Tongue (tissue), 3 donors: ENCODE measurements at places on chromosomes 3 and 15. TPM values are rescaled to one million over a fixed set of nuclear protein-coding genes. Genes with fewer than 3 reads are reported as not detected.
A peak's percentile ranks its signal among the peaks of the same experiment; 100 is the strongest.

- no peak for DNase-seq
These were observed 15.1 kb downstream of the MYO5C start for GRCh38 chr15:52280326-52281084.

GRCh38 chr3:7875925-7876324, 625.7 kb upstream of the LMCD1 start:
- peak; percentile 29 for DNase-seq

DNA sequence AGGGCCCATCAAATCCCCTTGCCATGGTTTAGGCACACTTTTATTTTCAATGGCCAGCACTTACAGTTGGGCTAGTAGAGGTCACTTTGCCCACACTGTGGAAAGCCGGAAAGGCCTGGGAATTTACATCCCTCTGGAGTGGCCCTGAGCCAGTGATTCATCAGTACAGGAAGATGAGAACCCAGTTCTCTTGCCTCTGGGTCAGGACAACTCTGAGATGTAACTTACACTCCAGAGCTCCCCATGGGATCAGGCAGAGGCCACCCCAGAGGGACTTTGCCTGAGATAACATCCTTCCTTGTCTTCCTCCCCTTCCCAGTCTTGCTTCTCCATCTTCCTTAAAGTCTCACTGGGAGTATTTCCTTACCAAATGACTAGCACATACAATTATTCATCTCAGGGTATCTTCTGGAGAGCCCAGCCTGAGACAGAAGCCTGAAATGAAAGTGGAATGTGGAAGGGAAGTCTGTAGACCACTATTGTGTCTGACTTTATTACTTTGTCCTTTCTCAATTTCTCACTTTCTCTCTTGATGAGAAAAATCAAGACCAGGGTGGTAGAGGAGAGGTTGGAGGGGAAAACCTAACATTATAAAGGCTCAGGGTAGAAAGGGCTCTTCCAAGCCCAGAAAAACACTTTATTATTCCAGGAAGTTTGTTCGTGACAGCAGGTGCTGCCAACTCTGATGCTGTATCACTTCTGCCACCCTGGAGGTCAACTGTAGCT, 220.8 kb downstream of the ZNF621 start:
- no peak for DNase-seq

DNA sequence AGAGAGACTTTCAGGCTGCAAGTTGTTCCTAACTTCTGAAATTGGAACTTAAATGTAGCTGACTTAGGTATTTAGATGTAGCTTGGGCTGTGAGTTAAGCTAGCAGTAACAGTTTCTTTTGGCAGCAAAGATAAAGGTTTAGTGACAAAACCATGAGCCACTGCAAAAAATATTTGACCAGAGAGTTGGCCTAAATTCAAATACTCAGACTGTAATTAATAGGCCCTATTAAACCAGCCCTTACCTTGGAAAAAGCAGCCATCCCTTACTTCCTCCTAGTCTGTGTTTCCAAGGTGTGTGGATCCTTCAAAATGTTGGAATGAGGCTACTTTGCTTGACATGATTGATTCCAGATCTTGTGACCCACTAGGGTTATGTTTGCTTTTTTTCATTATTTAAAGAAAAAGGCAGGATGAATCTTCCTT, 8.2 kb downstream of the TPM1 start:
- peak; percentile 50 for DNase-seq

HRG gene
- not detected for total RNA-seq

RAP2B gene
- total RNA-seq = 8.7 TPM

CADM2 gene
- 13.3 TPM for total RNA-seq

ADAMTS7 gene
- total RNA-seq = 16.3 TPM

SPINK8 gene
- not detected for total RNA-seq

ZNF654 gene
- total RNA-seq = 29.0 TPM
